ENCODE measurements at places on chromosomes 6 and 20. TPM values are rescaled to one million over a fixed set of nuclear protein-coding genes. Genes with fewer than 3 reads are reported as not detected.

Gene FNDC1
- total RNA-seq = not detected

Gene GRIK2
- total RNA-seq = not detected

Gene NMBR
- not detected for total RNA-seq

Gene PAK5
- not detected for total RNA-seq

Gene SIRPA
- total RNA-seq = 6.1 TPM

Gene TMEM200A
- total RNA-seq = 23.2 TPM

Gene TSPO2
- 0.34 TPM for total RNA-seq

Gene IL17F
- not detected for total RNA-seq

Gene FAM217B
- total RNA-seq = 4.5 TPM

Gene GPX5
- not detected for total RNA-seq

- no peak for DNase-seq
Measured at GRCh38 chr6:46128476-46128875, 1.3 kb upstream of the ENPP4 start.

- no peak for DNase-seq
Measured at GRCh38 chr6:33641144-33641543, 20.0 kb downstream of the ITPR3 start.

- no peak for DNase-seq
Measured at GRCh38 chr6:88251301-88251700, 85.2 kb upstream of the CNR1 start.

DNA sequence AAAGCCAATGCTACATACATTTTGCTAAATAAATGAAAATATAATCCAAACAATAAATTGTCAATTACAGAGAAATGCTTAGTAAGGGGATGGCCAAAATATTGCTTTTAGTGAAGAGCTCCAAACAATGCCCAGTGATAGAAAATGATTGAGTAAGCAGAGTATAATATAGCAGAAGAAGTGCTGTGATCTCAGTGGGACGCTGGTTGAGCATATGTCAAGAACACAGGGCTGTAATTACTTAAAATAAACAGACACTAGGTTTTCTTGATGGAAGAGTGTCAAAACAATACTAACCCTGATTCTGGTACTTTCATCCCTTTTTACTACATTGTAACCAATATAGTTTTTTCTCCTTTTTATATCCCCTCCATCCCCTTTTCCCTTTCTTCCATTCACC lies 150.3 kb downstream of the GRIK2 start:
- no peak for DNase-seq

GRCh38 chr6:169669889-169670288 lies 31.9 kb downstream of the WDR27 start:
- DNase-seq = peak; percentile 89

GRCh38 chr20:16930656-16931055 lies 182.5 kb downstream of the OTOR start:
- no peak for DNase-seq

GRCh38 chr6:155014670-155015300 lies 19.7 kb downstream of the TIAM2 start:
- no peak for DNase-seq

- DNase-seq = no peak
Measured at GRCh38 chr6:16649241-16649640, 112.0 kb downstream of the ATXN1 start.

DNA sequence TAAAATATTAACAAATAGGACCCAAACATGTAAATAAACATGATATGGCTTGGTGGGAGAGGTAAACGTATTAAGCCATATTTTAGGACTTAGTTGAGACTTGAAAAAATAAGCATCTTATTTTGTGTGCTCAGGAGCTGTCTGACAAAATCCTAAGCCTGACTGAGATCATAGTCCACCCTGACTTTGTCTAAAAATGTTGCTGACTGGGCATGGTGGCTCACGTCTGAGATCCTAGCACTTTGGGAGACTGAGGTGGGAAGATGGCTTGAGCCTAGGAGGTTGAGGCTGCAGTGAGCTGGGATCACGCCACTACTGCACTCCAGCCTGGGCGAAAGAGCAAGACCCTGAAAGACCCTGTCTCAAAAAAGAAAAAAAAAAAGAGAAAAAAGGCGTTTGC lies 52.1 kb downstream of the AIG1 start:
- no peak for DNase-seq

GRCh38 chr20:59123011-59123677 lies 40.5 kb upstream of the ZNF831 start:
- DNase-seq = no peak

GRCh38 chr6:946546-946945 lies 253.6 kb upstream of the EXOC2 start:
- no peak for DNase-seq

DNA sequence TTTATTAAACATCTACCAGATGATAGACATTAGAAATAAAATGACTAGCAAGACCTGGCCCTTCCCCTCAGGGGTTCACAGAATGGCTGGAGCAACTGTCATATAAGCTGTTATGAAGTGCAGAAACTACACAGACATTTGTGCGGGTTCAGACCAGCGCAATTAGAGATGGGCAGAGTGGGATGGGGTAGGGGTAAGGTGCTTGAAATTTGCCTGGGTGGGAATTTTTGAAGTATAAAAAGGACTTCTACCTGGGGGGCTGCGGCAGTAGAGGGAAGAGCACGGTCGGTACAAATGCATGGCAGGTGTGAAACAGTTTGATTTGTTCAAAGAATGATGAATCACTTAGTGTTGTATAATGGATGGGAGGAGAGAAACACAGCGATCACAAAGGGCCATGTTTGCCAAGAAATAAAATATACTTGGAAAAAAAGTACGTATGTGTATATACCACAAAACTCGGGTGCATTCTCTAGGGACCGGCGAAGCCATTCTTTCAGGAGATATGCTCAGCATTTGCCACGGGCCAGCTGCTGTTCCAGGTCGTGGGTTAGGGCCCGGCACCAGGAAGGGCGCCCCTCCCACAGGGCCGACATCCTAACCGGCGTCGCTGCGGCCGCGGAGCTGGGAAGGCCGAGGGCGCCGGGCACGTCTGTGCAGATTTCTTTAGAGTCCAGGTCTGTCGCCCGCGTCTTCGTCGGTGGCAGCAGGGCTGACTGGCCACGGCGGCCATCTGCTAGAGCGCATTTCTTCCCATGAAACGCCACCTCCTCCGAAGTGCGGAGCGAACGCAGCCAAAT lies 809 bp upstream of the NOL7 start:
- DNase-seq = no peak

DNA sequence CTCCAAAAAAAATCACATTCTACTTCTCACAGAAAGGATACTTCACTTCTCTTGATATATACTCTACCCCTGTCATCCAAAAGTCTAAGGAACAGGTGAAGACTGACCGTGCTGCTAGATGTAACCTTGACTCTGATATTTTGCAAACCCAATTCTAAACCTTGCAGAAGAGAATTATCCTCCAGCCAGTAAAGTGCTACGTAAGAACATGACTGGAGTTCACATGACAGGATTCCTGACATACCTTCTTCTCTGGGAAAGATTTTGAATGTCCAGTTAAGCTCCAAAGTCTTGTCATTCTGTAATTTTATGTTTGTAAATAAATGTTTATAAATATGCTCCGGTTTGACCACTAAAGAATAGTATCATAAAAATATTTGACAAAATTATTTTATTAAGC lies 35.8 kb downstream of the BTBD9 start:
- DNase-seq = no peak

- no peak for DNase-seq
Measured at GRCh38 chr6:168438783-168439520, 2.0 kb upstream of the SMOC2 start.

Data from HT1080 (cell line).